ENCODE measurements at places on chromosomes 3 and 15.

DNA sequence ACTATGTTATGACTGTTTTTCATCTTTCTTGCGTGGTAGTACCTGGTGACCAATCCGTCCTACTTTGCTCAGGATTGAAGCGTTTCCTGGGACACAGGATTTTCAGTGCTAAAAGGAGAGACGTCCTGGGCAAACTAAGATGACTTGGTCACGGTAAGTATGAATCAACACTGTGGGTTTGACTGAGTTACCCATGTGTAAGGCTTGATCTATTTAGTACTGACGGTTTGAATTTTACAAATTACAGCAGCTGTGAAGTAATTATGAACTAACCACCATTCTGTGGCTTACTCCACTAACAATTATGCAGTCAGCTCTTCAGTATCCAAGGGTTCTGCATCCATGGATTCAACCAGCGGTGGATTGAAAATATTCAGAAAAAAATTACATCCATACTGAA is 172.9 kb upstream of the FEZF2 start:
- no peak for DNase-seq

- DNase-seq = no peak
These were observed 9.9 kb upstream of the KNL1 start for GRCh38 chr15:40584191-40584590.

- no peak for DNase-seq
These were observed 33.3 kb upstream of the HACD2 start for GRCh38 chr3:123618076-123618708.

GRCh38 chr15:31799319-31799714 is 231.0 kb upstream of the CHRNA7 start:
- DNase-seq = no peak

- no peak for DNase-seq
These were observed 11.1 kb downstream of the ADAMTS17 start for GRCh38 chr15:100330629-100331215.
